SIG-M5 (cell line): ENCODE measurements at places on chromosomes 7 and 10.

- DNase-seq, result no peak
Observed at GRCh38 chr10:52755297-52756062, 17.1 kb downstream of the MBL2 start.

- DNase-seq, result no peak
Observed at GRCh38 chr10:3512263-3512662, 272.7 kb downstream of the KLF6 start.

- no peak for DNase-seq
Observed at GRCh38 chr10:13803566-13804554, 217.1 kb downstream of the PRPF18 start.

GRCh38 chr7:137476937-137477336 is 133.4 kb upstream of the PTN start:
- DNase-seq, result no peak

DNA sequence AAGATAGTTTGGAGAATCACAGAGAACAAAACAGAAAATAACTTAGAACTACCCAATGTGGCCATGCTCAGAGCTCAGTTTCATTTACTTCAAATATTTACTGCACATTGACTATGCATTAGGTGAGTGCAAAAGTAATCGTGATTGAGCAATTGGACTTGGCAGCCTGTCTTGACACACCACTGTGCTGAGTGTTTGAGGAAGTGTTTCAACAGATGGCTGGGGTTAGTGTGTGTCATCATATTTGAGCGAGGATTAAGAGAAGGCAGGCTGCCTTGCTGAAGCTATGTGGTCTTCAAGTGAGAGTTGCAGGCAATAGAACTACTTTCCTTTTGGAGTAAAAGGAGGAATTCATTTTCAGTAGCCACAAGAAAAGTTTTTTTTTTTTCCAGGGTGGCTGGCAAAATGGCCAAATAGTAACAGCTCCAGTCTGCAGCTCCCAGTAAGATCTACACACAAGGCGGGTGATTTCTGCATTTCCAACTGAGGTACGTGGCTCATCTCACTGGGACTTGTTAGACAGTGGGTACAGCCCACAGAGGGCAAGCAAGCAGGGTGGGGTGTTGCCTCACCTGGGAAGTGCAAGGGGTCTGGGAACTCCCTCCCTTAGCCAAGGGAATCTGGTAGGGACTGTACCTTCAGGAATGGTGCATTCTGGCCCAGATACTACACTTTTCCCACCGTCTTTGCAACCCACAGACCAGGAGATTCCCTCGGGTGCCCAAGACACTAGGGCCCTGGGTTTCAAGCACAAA is 37.6 kb downstream of the AKR1C4 start:
- DNase-seq, result peak; percentile 76

- DNase-seq, result no peak
Observed at GRCh38 chr10:43055217-43055616, 21.7 kb upstream of the RET start.

- DNase-seq, result peak; percentile 82
Observed at GRCh38 chr7:139626817-139627216, 103.3 kb downstream of the CLEC2L start.

GRCh38 chr10:71177651-71178199 is 34.6 kb upstream of the UNC5B start:
- no peak for DNase-seq

DNA sequence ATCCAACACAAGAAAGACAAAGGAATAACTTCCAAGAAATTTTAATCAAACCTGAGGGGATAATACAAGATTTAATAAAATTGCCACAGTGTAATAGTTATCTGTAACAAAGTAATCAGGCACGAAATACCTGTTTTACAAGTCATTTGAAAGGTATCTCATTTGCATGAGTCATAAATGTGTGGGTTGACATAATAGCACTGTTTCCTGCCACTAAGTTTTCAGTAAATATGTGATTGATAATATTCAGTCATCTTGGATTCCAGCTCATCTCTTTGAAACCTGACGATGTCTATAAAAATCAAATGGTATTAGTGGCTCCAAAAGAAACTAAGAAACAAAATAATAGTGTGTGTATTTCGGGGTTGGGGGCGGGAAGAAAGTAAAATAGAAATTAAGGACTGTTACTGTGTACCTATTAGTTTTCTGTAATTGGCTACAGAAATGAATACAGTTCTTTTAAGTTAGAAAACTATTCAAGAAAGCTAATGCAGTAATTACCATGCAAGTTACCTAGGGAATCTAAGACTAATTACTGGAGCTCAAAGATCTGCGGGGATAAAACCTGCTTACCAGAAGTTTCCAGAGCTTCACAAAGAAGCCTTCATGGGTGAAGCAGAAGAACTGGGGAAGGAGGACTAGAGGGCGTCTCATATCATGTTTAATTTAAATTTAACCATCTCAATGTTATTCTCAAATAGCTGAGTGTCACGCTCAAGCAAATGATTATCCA is 100.7 kb downstream of the ST8SIA6 start:
- no peak for DNase-seq

GRCh38 chr7:24017519-24017918 is 266.5 kb upstream of the NPY start:
- peak; percentile 5 for DNase-seq

DNA sequence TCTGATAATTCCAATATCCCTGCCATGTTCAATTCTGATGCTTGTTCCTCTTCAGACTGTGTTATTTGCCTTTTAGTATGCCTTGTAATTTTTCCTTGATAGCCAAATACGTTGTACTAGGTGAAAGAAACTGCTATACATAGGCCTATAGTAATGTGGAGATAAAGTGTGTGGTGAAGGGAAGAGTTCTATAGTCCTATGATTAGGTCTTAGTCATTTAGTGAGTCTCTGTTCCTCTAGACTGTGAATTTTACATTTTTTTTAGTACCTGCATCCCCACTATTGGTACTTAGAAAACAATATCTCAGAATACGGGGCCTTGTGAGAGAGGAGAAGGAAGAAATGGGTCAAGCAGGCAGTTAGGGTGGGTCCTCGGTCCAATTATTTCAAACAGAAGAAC is 59.6 kb upstream of the SEMA3E start:
- no peak for DNase-seq

DNA sequence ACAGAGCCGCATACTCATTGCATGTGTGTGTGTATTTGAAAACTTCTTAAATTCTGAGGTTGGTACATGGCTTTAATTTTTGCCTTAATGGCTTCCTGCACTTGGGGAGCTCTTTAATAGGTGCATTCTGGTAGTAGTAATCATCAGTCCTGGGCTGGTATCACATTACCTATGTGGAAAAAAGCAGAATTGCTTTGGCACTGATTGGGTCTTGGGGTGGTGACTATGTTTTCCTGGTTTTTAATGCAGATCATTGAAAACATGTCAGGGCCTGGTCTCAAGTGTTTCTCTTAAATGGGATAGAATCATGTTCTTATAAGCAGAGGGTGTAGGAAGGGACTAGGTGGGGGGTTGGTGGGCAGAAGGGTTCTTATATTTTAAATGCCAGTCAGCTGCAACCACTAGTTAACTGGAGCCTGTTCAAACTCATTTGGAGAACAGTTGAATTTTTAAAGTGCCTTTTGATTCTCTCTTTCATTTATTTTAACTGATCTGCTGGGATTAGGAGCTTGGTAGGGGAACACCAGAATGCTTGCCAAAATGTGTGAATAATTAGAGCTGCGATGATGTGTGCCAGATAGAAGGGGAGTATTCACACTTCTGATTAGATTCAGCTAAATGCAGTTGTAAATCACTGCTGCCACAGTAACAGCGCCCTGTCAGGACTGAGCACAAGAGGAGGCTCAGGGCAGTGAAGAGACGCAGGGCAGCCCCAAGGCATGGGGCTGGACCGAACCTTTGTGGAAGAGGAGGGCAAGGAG is 633.5 kb upstream of the GALNT17 start:
- no peak for DNase-seq

GRCh38 chr10:17963431-17963830 is 11.7 kb downstream of the SLC39A12 start:
- no peak for DNase-seq

DNA sequence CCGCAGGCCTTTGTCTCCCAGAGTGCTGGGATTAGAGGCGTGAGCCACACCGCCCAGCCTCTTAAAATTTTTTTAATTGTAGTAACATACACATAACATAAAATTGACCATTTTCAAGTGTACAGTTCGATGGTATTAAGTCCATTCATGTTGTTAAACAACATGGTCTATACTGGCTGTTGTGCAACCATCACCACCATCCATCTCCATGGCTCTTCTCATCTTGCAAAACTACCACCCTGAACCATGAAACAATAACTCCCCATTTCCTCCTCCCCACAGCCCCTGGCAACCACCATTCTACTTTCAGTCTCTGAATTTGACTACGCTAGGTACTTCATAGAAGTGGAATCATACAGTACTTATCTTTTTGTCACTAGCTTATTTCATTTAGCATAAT is 7.9 kb upstream of the ZFYVE27 start:
- no peak for DNase-seq

GRCh38 chr7:756928-757560 is 30.0 kb upstream of the PRKAR1B start:
- no peak for DNase-seq

- DNase-seq, result no peak
Observed at GRCh38 chr10:124963866-124964720, 22.2 kb downstream of the ZRANB1 start.

GRCh38 chr10:77710759-77711682 is 73.4 kb upstream of the KCNMA1 start:
- no peak for DNase-seq
